ENCODE measurements at places on chromosomes 3 and 15.

DNA sequence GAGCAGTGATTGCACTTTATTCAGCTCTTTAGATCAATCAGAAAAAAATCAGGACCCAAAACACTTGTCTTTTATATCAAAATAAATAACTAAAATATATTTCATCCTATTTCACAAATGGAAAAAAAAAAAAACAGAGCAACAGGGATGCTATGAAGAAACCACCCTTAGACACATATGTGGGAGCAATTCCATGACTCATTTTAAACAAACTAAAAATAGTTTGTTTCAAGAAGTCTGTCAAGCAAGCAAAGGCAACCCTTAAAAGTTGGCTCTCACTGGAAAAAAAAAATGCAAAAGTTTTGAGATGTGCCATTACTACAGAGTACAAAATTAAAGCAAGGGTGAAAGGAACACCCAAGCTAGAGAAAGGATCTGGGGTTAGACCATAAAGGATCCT, 5.7 kb downstream of the ATP13A3 start:
- DNase-seq = no peak

GRCh38 chr3:107241217-107241616, 136.0 kb upstream of the CCDC54 start:
- no peak for DNase-seq

- DNase-seq = no peak
Observed at GRCh38 chr15:50636146-50636545, 50.5 kb downstream of the TRPM7 start.

DNA sequence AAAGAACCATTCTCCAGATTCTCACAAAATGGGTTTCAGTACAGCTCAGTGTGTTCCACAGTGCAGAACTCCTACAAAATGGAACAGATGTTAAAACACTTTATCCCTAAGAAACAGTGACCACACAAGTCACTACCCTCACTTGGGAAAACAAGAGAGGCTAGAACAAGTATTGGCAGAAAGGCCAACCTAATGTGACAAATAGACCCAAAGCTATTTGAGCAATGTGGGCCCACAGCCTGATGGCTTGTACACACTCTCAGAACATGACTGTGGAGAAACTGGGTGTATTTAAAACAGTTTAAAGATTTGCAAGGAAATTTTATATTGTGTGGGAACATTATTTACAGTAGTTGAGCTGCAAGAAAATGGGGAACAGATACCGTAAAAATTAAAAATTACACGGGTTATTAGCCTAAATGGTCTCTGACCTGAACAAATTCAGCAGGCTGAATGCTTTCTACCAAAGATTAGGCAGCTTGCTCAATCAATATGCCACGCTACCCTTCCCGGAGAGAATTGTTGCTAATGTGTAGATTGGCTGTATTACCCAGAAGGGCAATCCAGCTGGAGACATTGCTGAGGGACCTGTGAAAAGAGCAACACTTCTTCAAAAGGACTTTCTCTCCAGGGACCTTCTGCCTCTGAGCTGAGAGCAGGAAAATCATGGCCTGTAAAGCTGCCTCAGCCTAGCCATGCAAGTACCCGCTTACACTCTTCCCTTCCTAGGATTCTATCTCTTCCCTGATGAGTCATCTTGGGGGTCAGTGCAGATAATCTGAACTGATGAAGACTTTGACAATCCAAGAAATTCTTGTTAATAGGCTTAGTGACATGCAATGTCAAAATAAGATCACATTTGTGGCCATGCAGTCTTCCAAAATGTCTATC, 97.1 kb downstream of the STRIT1 start:
- no peak for DNase-seq

DNA sequence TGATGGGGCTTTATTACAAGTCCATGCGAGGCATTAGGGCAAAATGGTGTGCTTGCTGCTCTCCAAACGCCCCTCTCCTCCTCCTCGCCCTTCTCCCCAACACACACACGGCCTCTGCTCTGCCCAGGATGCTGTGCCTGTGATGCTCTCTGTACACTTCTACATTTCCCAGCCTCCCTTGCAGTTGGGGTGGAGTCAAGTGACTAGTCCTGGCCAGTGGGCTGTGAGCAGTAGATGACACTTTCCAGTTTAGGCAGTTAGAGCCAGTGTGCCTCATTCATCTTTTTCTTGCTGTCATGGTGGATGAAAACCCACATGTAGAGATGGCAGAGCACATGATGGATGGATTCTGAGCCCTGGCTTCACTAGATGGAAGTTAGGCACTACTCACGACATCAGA, 5.4 kb downstream of the TRH start:
- no peak for DNase-seq

- DNase-seq = no peak
Observed at GRCh38 chr3:133490468-133491351, 82.8 kb upstream of the CDV3 start.

GRCh38 chr15:76075046-76075445, 15.3 kb downstream of the TMEM266 start:
- DNase-seq = no peak

GRCh38 chr15:74763416-74763815, 14.8 kb downstream of the CYP1A2 start:
- no peak for DNase-seq

DNA sequence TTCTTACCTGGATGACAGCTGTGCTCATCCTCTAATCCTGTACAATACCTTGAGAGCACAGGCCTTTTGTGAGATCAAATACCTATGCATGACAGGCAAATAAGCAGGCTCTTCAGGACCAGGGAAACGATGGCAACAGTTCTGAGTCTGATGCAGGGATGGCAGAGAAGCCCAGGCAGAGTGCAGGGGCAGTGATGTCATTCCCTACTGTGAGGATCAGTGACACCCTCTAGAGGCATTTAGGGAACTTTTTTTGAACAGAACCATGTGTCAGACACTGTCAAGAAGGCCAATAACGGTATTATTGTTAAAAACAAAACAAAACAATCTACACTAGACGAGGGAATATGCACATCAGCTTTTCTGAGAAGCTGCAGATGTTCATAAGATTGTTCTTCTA, 314.8 kb upstream of the CTDSPL start:
- no peak for DNase-seq

DNA sequence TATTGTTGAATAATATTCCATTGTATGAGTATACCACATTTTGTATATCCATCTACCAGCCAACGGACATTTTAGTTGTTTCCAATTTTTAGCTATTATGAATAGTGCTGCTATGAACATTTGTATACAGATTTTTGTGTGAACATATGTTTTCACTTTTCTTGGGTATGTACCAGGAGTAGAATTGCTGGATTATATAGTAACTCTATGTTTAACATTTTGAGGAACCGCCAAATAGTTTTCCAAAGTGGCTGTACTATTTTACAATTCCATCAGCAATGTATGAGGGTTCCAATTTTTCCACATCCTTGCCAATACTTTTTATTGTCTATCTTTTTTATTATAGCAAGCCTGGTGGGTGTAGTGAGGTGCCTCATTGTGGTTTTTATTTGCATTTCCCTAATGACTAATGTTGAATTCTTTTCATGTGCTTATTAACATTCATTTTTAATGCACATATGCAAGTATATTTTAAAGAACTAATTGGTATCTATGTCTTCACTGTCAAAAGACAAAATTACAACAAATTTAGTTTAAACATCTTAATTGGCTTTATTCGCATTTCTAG, 77.5 kb upstream of the PIAS1 start:
- DNase-seq = no peak

GRCh38 chr15:86623236-86623635, 543.6 kb downstream of the AGBL1 start:
- DNase-seq = no peak

DNA sequence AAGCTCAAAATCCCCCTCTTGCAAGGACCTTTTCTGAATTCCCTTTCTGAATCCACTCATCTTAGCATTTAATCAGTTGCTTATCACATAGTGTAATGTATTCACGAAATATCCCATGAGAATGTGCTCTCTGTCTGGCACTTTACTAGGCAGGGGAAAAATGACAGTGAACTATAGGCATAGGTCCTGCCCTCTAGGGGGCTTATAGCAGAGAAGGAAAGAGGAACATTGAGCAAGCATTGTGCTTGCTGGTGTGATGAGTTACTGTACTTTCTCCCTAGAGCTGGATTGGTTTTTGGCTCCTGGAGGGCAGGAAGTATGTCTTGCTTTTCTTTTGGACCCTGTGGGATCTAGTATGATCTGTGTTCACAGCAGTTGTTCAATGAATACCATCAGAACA, 26.5 kb downstream of the DUOX2 start:
- DNase-seq = no peak

GRCh38 chr3:46091741-46092701, 64.7 kb upstream of the XCR1 start:
- no peak for DNase-seq

DNA sequence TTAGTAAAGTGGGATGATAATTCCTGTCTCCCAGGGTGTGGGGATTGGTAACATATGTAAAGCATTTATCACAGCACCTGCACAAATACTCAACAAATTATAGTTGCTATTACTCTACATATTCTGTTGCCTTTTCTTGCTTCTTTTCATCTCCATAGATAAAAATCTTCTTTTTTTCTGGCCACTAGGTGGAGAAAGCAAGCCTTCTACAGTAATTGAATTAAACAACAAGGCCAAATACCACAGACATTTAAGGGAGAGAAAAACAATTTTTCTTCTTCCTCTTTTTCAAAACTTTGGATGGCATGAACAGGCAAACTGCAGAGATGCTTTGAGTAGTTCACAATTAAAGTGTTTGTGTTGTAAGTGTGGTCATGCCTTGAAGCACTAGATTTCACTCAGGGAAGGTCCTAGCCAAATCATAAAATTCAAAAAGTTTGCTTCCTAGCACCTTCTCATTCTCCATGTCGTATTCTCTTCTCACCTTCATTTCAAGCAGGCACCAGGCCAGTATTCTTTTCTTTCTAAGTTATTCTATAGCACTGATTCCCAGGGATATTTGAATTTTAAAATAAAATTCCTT, 493.4 kb upstream of the TGFBR2 start:
- DNase-seq = no peak

- DNase-seq = no peak
Observed at GRCh38 chr3:140152851-140153639, 218.1 kb downstream of the CLSTN2 start.

All from mesothelial cell of epicardium (in vitro differentiated cells).